ENCODE measurements at places on chromosomes 6 and 20.

DNA sequence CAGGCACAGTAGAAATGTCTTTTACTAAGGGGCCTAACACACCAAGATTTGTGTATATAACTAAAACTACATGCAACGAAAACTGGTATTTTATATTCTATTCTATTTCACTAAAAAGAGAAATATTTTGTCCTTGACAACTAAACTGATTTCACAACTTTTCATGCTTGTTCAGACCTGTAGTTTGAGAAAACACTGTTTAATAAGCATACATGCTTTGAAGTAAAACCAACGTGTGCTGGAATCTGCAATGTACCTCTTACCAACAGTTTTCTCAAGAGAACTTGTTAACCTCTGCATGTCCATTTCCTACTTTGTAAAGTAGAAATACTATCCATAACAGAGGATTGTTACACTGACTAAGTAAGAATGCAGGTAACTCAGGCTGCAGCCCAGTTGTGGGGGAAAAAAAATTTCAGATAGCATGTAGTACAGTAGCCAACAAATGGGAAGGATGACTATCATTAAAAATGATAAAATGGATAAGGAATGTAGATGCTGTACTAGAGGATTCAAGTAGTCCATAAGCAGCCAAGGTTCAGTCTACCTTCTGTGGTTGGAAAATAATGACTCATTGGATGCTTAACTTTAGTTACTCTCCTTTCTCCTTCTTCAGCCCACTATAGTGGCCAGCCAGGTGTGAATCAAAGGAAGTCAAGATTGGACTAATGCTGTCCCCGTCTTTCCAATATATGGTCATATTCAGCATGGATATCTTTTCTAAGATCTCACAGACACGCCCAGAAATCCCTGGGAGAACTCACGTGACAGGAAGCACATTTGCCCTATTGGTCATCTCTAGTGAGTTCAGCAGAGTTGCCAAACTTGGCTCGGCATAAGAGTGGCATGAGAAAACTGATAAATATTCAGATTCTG, 65.2 kb downstream of the HFE start:
- DNase-seq: no peak

GRCh38 chr6:110541701-110542309, 65.4 kb upstream of the SLC22A16 start:
- no peak for DNase-seq

DNA sequence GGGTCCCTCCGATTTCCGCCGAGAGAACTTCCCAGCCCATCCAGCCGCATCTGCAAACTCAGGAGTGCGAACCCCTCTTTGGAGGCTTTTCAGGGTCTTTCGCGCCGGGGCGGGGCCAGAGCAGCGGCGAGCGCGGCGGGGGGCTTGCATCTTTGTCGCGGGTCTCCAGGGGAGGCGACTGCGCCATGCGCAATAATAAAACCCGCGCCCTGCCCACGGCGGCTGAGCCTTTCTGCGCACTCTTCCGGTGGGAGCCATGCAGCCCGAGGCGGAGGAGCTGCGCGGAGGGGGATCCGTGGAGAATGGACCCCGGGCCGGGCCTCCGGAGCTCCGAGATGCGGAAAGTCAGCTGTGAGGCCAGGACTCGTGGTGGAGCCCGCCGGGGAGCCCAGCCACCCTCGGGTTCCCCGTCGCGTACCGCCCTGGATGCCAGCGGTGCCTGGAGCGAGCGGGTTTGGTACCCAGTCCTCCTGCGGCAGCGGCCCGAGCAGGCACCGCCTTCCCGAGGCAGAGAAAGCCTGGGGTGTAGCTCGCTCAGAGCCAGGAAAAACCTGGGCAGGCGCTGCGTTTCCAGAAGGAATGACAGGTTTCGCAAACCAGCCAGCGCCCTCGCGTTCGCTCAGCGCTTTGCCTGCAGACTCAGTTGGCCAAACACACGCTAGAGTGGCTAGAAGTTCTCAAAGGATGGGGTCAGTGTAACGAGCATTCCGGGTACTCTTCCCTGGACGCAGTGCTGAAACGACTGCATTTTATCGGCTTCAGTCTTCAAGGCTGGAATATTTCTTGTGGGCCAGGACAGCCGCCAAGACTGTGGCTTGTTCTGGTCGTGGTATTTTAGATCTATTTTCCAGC, 1.2 kb downstream of the AKAP12 start:
- no peak for DNase-seq

DNA sequence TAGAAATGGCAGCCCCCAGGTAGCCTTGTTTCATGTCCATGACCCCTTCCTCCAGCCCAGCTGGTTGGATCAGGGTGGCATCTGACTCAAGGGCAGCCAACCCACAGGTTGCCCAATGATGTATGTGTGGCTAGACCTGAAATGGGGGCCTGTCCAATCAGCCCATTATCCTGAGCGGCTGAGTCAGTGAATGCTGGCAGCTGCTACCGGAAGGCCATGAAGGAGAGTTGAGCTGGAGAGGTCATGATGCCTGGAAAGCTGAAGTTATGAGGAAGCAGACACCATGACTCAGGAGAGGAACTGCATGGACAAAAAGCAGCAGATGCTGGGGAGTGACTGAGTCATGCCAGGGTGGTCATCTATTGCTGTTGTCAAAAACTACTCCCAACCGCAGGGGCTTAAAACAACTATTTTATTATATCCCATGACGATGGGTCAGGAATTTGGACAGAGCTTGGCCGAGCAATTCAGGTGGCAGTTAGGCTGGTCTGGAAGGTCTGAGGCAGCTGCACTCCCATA, 67.3 kb downstream of the MDGA1 start:
- no peak for DNase-seq

GRCh38 chr6:144314003-144314485, 28.9 kb downstream of the UTRN start:
- DNase-seq: no peak
